ENCODE measurements at places on chromosomes 2 and 18. TPM values are rescaled to one million over a fixed set of nuclear protein-coding genes. Genes with fewer than 3 reads are reported as not detected.

Gene FAM237A
- not detected for total RNA-seq

Gene HAAO
- 14.5 TPM for total RNA-seq

Gene GPR75
- total RNA-seq = 3.9 TPM

DNA sequence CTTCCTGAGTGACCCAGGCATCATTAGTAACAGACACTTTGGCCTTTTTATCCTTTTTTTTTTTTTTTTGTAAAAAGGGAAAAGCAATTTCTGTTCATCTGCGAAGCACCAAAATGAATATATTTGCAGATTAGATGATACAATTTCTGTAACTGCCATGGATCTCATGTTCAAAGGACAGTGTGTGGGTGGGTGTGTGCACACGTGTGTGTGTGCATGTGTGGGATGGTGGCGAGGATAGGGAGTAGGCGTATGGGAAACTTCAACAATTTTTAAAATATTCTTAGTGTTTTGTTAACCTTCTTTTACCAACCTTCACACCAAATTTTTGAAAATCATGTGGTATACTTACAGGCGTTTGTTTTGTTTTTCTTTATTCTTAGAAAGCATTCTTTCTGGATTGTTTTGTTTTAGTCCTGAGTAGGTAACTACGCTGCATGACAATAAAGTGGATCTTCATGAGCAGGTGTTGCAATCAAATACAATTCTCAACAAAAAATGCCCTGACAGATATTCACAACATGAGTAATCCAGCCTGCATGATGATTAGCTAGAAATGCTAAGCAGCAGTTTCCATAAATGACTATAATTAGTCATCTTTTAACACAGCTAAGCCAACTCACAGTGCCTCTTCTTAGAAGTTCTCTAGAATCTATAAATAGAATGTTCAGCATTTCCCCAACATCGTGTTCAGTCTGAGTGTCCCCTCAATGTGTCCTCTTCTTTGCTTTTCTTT is 53.5 kb upstream of the RMDN2 start:
- H3K27me3 ChIP-seq = peaks cover 9% of the 10 kb centered on the region
- DNase-seq = no peak
- no peak overlapping the region for H3K4me3 ChIP-seq
- H3K4me1 ChIP-seq = peaks cover 61% of the 10 kb centered on the region
- peak overlapping the region; percentile 33 for H3K27ac ChIP-seq

- H3K36me3 ChIP-seq = no peaks in the 10 kb centered on the region
- no peaks in the 10 kb centered on the region for H3K4me1 ChIP-seq
- no peaks in the 10 kb centered on the region for H3K27me3 ChIP-seq
- DNase-seq = no peak
- no peak overlapping the region for H3K4me3 ChIP-seq
- no peak overlapping the region for H3K27ac ChIP-seq
Observed at GRCh38 chr2:33632831-33633230, 33.7 kb upstream of the FAM98A start.

Data from progenitor cell of endocrine pancreas (in vitro differentiated cells).